Motor neuron (in vitro differentiated cells): ENCODE measurements at places on chromosomes 5 and 9. TPM values are rescaled to one million over a fixed set of nuclear protein-coding genes. Genes with fewer than 3 reads are reported as not detected.

DNA sequence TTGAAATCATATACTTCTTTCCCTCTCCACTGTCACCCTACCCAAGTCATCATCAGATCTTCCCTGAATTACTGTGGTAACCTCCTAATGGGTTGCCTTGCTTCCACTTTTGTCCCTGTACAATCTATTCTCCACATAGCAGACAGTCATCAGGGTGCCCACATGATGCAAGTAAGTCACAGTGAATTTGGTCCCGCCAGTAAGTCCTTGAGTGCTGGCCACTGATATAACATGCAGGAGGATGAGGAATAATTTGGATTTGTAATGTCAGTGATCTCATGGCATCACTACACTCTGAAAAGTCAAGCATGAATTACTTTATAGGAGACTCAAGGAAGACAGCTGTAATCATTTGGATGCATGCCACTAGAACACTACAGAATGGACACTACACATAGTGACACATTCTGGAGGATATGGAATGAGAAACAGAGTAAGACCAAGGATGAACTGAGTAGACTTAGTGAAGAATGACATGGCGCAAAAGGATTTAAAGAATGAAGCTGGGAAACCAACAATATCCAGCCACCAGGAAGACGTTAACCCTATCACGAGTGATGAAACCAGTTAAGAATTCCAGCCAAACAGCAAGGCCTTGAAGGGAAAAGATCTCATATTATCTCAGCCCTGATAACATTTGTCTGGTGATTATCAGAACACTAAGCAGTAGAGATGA is 28.6 kb downstream of the MARCHF3 start:
- no peak for ATAC-seq

DNA sequence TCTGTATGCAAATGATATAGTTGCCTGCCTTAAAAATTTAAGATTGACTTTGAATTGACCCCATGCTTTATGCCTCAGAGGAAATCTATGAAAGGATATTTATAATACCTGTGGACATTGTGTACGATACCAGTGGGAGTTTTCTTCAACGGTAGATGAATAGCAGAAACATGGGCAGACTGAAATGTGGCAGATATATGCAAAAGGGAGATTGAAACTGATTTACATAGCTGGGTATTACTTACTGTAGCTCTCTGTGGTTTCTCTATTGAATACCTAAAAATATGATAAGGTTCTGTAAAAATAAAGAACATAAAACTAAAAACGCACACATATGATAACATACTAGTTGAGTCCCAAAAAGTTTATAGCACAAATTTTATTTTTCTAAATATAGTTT is 345.2 kb upstream of the PCSK5 start:
- ATAC-seq, result no peak

- no peak for ATAC-seq
These were observed 53.9 kb downstream of the GALNT10 start for GRCh38 chr5:154244476-154244875.

GRCh38 chr5:143434261-143435209 is 31.0 kb upstream of the NR3C1 start:
- ATAC-seq, result no peak

Gene PANK3
- total RNA-seq, result 44.3 and 52.5 TPM in 2 replicates

Gene LCN15
- 0.50 TPM in 1 of 2 replicates, not detected in the other for total RNA-seq
